GM10248 (cell line): ENCODE measurements at places on chromosomes 3 and 15.

DNA sequence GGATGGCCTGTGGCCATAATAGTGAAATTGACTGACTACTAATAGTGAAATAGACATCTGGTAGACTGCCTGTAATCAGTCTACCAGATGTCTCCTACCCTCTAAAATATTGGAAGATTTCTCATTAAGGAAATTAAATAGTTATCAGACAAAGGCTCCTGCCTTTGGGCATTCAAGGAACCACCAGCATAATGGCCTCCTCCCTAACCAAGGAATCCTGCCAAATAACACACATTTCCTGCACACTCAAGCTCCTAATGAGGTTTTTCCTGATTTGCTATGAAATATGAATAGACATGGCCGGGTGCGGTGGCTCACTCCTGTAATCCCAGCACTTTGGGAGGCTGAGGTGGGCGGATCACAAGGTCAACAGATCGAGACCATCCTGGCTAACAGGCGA, 14.6 kb downstream of the NUSAP1 start:
- DNase-seq: no peak

DNA sequence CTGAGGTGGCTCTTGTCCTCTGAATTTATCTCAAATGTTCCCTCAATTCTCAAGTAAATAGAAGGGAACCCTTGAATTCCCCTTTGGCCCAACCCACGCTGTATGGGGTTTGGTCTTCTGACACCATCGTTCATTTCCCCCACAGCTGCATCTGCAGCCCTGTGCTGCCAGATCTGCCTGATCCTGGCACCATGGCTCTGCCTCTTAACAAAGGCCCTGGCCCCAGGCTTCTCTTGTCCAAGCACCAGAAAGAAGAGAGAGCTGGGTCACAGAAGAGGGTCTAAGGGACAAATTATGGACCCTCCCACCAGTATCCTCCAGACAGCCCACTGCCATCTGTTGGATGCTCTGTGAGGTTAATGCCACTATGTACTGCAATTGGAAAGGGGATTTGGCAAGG, 1.8 kb downstream of the MAP1A start:
- no peak for DNase-seq

- no peak for DNase-seq
Observed at GRCh38 chr15:82014989-82015388, 30.8 kb downstream of the MEX3B start.

GRCh38 chr3:101646726-101647125, 30.2 kb downstream of the ZBTB11 start:
- no peak for DNase-seq

DNA sequence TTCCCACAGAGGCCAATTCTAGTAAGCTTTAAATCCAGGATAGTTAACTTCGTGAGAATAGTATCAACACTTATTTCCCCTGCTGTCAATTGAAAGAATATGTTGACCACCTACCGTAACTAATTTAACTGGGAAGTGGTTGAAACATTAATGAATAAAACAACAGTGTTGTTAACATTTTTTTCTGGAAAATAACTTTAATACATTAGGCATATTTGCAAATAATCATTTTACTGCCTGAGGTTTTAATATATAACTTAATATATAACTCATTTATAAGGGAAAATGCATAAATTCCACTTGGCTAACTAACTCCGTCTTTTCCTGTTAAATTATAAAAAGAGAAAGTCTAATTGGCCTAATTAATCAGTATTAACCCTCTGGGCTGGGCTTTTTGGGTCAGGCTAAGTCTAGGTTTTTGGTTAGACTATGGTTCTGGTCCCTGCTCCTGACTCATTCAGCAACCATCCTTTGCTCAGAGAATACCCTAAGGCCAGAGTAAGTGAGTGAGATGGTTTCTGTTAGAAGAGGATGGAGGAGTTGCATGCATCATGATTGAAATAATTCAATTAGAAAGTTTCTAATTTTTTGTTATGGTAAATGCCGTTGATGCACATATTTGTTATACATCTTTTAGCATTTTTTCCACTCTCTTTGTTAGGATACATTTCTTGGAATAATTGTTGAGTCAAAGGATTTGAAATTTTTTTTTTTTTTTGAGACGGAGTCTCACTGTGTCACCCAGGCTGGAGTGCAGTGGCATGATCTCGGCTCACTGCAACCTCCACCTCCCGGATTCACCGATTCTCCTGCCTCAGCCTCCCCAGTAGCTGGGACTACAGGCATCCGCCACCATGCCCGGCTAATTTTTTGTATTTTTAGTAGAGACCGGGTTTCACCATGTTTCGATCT, 10.8 kb upstream of the SKIL start:
- DNase-seq: no peak

- DNase-seq: no peak
Observed at GRCh38 chr15:66716656-66717020, 14.6 kb downstream of the SMAD6 start.

DNA sequence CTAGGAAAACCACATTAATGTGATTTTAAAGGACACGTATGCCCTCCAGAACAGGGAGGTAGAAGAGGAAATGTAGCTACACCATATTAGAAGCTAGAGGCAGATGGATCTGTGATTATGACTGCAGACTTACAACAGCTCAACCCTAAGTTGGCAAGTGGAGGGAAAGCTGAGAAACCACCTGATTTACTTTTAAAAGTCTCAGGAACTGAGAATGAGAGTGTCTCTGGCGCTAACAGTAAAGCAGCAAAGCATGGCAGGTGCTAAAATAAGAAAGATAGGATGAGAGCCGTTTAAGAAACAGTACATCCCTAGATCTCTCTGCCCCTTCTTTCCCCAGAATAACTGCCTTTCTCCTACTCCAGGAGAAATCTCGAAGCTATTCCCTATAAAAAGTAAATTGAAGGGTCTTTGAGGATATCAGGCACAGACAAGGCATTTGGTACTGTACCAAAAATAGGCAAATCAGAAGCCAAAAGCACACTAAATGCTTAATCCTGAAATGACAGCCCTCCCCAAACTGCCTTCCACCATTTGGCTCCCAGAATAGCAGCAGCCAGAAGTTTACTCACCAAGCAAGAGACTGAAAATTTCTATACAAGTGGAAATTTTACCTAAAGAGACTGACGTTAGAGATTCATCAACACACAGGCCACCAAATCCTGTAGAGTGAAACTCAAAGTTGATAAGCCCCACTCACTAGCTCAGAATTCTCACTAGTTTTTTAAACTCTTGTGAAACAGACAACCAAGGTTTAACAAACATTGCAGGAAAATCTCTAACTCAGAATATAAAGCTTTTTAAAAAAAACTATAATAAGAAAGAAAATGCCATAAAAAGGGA, 34.3 kb upstream of the PARP14 start:
- DNase-seq: peak; percentile 43

DNA sequence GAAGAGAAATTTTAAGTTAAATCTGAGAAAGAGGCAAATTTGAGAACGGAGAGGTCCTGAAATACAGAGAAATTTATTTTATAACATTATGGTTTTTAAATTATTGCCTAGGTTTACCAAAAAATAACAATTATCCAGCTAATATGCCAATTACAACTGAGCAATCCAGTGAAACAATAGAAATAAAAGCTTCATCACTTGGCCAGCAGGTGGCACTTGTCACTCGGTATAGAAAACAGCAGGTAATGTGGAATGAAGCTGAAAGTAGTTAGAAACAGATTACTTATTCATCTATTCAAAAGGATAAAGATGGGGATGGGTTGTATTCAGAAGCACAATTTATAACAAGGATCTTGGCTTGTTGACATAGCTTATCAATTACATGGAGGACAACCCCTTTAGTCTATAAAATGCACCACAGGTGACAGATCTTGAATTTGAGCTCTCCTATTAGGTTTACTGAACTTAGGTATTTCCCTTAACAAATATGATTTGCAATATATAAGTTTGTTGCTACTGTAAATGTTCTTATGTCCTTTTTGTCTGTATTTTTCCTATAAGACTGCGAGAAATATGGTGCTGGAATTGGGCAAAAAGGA, 70.1 kb upstream of the GUCA1C start:
- peak; percentile 29 for DNase-seq

GRCh38 chr3:60650171-60650570, 601.1 kb downstream of the FHIT start:
- DNase-seq: no peak

- DNase-seq: no peak
Observed at GRCh38 chr15:67369359-67369998, 114.9 kb downstream of the IQCH start.

- no peak for DNase-seq
Observed at GRCh38 chr3:116586285-116586944, 123.2 kb upstream of the TUSC7 start.

DNA sequence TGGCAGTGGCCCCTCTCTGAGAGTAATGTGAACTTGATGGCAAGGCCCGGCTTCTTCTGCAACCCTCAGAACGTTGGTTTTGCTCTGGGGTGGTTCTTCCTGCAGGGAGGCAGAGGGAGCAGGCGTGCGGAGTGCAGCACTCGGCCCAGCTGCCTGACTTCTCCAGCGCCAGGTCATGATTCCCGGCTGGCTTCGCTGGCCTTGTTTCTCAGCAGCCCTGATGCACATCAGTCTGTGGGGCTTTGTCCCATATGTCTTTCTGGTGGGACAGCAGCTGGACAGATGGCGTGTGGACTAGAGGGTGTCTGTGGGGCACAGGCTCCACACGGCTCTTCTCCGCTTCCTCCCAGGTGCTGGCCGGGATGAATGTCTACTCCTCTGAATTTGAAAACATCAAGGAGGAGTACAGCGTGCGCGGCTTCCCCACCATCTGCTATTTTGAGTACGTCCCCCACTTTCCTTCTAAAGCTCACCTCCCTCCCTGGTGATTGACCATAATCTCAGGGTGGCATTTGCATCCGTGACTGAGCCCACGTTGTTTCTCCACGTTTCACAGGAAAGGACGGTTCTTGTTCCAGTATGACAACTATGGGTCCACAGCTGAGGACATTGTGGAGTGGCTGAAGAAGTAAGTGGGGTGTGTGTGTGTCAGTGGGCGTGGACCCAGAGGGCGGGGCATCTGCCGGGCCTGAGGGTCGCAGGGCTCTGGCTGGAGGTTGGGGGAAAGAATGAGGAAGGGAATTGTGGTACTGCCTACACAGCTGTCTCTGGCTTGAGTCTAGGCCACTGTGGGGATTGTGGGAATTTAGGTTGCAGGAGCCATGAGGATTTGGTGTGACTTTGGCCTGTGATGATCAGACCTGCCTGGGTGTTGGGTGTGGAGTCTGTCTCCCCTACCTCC, 57.1 kb downstream of the PDIA5 start:
- no peak for DNase-seq

- DNase-seq: no peak
Observed at GRCh38 chr3:126549861-126550487, 8.8 kb downstream of the C3orf22 start.

DNA sequence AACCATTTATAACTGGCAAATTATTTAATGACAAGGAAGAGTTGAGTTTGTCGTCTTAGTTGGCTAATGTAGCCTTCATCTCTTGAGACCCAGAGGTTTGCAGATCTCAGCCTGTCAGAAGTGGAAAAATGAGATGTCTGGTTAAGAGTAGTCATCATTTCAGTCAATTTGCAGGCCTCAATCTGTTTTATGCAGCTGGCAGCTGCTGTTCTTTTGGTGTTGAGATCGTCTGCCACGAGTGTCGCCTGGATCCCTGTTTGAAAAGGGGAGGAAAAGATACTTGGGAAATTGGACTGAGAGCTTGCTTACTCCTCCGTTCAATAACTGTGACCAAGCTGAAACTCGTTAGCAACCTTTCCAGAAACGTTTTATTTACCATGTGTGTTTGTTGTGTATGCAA, 2.3 kb downstream of the PHLDB2 start:
- DNase-seq: no peak

DNA sequence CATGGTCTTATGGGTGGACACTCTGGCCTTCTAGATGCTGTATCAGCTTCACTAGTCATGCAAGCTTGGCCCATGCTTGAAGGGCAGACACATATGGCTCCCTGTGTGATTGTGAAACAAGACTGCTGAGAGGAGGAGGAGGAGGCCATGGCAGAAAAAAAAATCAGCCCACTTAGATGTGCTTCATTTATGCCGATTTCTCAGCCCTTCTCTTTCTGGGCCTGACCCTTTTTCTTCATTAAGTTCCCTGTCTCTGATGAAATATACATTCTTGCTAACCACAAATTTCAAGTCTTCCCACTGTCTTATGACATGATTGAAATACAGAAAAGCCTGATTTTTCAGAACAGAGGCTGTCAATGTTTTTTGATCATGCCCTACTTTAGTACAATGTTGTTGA, 213.0 kb upstream of the FEZF2 start:
- no peak for DNase-seq

DNA sequence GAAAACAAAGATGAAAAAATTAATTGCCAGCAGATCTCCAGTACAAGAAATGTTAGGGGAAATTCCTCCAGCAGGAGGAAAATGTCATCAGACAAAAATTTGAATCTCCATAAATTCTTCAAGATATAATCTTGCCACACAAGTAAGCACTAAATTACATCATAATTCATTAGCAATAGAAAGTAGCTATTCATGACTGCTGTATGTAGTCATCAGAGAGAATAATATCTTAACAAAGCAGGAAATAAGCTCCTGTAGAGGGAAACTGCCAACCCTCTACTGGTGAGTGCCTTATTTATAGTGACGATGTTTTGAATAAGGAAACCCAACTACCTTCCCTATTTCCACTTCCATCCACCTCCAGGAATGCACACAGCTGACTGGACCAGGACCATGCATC, 15.8 kb upstream of the SLC27A2 start:
- no peak for DNase-seq

- peak; percentile 10 for DNase-seq
Observed at GRCh38 chr3:127206611-127207516, 13.9 kb downstream of the PRR23E start.

DNA sequence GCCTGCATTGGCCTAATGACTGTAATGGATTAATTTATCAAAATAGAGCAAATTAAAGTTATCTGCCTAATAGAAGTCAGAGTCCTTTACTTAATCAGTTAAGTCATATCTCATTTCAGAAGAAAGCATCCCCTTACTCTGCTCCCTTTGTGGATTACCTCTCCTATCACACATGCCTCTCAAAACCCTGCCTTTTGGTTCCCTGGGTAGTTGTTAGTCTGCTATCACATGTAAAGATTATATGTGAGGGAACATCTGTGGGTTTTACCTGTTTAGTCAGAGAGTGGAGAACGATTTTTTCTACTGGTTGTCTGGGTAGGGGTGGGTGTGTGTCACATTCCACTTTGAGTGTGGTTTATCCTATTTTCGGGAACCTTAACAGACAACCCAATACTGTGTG, 16.4 kb downstream of the UBE2E2 start:
- no peak for DNase-seq

GRCh38 chr3:50299929-50300680, 900 bp upstream of the HYAL3 start:
- DNase-seq: no peak

DNA sequence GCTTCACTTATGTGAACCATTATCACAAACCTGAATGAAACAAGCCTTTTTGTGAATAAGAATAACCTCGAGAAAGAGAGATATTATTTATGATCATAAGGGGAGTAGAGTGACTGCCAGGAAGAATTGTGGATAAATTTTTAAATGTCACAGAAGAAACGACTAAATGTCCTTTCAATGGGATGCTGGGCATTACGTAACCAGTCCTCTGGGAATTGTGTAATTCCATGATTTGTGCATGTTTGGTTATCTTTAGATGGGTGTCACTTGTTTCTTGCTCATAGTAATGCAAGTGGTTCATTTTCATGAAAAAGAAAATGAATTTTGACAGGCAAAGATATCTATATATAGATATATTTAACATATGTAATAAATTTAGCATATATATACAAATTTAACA, 379.5 kb upstream of the AGTR1 start:
- DNase-seq: no peak

- DNase-seq: no peak
Observed at GRCh38 chr3:138593488-138594149, 441 bp downstream of the CEP70 start.
